Non-pigmented ciliary epithelial cell (primary cell): ENCODE measurements at places on chromosomes 5 and 9.
A peak's percentile ranks its signal among the peaks of the same experiment; 100 is the strongest.

DNA sequence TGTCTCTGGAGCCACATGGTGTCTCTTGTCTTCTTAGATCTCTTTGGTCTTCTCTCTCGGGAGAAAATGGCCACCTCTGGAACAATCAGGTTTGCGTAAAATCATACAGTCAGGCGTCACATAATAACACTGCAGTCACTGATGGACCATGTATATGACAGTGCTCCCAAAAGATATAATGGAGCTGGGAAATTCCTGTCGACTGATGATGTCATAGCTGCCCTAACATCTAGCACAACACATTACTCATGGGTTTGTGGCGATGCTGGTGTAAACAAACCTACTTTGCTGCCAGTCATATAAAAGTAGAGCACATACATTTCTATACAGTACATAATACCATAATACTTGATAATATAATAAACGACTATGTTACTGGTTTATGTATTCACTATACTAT is 30.1 kb upstream of the RAI14 start:
- peak; percentile 82 for DNase-seq

- no peak for DNase-seq
Measured at GRCh38 chr5:26482076-26482809, 556.1 kb downstream of the CDH9 start.

- DNase-seq: no peak
Measured at GRCh38 chr9:131432050-131432449, 38.2 kb downstream of the PRRC2B start.

DNA sequence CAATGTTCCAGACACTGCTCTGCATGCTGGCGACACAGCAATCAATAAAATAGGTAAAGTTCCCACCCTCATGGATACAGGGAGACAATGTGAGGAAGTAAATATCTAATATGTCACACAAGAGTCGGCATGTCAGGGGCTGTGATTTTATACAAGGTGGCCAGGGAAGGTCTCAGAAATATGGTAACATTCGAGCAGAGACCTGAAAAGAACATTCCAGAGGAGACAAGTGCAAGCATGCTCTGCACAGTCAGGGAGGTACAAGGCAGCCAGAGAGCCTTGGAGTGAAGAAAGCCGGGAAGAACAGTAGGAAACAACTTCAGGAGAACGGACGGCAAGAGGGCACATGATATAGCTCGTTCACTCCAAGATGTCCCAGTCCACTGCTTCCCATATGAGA is 89.2 kb upstream of the ZNF462 start:
- DNase-seq: no peak

GRCh38 chr5:144230806-144231205 is 60.1 kb downstream of the KCTD16 start:
- DNase-seq: no peak

DNA sequence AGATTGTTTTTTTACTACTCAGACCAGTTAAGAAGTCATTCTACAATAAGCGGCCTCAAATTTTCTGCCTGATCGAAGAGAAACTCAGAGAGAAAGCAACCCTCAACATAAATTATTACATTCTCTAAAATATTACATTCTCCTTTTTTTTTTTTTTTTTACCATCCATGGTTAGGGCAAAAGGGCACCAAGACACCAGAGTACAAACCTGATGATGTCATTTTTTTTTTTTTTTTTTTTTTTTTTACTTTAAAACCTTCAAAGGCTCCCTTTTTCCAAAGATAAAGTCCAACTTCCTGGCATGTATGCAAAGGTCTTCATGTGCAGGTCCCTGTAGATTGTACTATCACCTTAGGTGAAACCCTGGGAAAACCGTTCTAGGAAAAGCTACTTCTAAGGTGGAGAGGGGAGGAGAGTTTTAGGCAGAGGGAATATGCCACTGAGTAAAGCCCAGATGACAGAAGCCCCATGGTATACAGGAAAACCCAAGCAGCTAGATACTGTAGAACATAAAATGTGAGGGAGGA is 104.4 kb downstream of the SSBP2 start:
- no peak for DNase-seq

GRCh38 chr9:76542360-76542759 is 83.4 kb downstream of the GCNT1 start:
- DNase-seq: no peak

DNA sequence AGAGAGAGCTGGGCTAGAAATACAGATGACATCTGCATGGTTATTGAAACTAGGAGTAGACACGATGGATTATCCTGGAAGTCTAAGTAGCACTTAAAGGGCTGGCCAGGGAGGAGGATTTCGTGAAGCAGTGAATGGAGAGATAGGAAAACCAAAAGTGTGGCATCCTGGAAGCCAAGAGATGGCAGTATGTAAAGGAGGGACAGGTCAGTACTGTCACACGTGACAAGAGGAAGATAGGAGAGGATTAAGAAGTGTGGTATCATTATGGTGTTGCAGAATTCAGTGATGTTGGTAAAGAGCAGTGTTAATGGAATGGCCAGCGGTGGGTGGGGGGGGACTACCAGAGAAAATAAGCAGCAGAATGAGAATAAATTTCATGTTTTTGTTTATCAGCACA is 11.7 kb downstream of the RAD23B start:
- DNase-seq: no peak

- DNase-seq: no peak
Measured at GRCh38 chr9:85158512-85158911, 489.0 kb downstream of the NTRK2 start.

GRCh38 chr5:15794052-15794985 is 294.3 kb downstream of the FBXL7 start:
- DNase-seq: no peak

- no peak for DNase-seq
Measured at GRCh38 chr5:149603210-149603609, 21.9 kb downstream of the ARHGEF37 start.

DNA sequence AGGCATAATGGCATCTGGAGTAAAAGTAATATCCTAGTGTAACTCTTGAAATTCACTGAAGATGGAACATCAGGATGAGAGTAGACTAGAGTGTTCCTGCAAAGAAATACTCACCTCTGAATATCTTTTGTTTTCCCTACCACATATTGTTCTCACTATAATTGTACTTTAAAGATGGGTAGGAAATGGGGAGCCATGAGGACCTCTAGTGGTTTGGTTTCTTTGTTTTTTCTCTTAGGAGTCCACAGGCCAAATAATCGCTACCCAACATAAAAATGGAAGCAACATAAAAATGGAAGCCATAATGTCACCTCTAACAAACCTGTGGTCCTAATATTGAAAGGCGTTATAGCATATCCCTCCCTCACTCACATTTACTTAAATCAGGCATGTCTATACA is 2375.8 kb downstream of the MAT2B start:
- DNase-seq: no peak

DNA sequence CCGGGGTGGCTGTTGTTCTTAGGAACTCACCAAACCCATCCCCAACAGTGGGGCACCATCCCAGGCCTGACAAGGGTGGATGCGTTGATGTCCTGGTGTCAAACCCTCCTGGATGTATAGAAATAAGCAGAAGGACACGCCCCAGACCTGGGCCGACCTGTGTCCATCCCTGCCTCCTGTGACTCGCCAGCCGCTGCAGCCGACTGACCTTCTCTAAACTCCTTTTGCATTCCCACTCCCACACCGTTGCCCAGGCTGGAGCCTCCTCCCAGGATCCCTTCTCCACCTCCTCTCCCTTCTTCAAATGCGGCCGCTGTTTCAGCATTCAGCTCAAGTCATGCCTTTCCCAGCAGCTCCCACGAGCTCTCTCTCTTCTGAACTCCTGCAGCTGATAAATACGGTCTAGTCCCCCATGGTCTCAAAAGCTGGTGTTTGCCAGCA is 213.2 kb upstream of the IER5L start:
- no peak for DNase-seq

- DNase-seq: no peak
Measured at GRCh38 chr9:86598411-86599239, 244.4 kb upstream of the TUT7 start.

GRCh38 chr9:91799113-91799744 is 150.8 kb downstream of the ROR2 start:
- DNase-seq: no peak

DNA sequence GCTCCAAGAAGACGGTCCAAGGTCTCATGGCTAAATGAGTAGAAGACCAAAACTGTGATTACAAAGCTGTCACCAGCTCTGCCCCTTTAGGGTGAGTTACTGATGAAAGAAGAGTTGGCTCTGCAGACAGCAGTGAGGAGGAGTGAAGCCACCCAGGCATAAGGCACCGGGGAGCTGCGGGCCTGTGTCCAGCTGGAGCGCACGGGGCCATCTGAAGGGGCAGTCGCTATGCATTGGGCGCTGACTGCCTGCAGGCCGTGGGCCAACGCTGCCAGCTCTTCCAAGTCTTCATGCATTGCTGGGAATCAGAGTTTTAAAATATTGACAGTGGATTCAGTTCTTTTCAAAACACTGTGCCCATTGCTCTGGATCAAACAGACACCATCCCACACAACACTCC is 70.3 kb downstream of the DAPK1 start:
- no peak for DNase-seq

- no peak for DNase-seq
Measured at GRCh38 chr5:168304349-168304748, 12.9 kb downstream of the WWC1 start.

DNA sequence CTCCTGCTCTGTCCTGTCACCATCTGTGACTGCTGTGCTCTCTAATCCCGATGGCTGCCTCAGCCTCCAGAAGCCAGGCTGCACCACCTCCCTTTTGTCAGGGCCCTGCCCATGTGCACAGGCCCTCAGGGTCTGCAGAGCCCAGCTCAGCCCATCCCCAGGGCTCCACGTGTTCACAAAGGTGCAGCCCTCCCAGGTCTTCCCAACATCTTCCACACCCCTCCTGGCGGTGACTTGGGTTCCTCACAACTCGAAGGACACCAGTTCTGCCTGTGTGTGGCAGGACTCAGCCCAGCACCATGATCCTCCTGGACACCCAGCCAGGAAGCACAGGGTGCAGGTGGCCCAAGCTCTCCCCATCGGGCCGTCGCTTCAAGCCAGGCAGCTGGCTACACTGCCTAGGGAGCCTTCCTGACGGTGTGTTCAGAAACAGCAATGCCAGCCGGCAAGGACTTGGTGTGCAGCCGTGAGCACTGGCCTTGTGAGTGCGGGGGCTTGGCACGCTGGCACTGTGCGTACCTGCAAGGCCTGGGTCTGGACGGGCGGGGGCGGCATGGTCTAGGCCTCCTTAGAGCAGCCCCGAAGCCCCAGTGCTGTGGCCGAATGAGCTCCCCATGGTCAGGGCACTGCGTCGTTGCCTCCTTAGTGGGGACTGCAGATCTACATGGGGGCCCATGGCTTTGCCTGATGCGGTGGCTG is 96.1 kb downstream of the MRPL36 start:
- DNase-seq: no peak

DNA sequence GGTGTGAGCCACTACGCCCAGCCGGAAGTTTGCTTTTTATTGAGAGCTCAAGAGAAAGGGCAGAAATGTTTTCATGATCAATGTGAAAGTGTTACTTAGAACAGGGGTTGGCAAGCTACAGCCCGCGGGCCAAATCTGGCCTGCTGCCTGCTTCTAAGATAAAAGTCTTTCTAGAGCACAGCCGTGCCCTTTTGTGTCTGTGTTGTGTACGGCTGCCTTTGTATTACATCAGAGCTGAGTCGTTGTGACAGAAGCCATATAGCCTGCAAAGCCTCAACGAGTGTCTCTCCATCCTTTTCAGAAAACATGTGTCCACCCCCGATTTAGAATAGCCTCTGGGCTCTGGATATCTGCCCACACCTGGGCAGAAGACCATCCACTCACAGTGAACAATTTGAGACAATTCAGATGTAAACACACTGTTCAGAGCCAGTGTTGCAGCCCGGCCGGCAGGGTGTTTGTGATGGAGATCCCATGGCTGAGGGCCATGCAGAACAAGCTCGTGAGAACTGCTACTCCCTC is 28.8 kb downstream of the AK8 start:
- DNase-seq: no peak

- DNase-seq: peak; percentile 26
Measured at GRCh38 chr9:128007566-128008138, 26.9 kb upstream of the EEIG1 start.

DNA sequence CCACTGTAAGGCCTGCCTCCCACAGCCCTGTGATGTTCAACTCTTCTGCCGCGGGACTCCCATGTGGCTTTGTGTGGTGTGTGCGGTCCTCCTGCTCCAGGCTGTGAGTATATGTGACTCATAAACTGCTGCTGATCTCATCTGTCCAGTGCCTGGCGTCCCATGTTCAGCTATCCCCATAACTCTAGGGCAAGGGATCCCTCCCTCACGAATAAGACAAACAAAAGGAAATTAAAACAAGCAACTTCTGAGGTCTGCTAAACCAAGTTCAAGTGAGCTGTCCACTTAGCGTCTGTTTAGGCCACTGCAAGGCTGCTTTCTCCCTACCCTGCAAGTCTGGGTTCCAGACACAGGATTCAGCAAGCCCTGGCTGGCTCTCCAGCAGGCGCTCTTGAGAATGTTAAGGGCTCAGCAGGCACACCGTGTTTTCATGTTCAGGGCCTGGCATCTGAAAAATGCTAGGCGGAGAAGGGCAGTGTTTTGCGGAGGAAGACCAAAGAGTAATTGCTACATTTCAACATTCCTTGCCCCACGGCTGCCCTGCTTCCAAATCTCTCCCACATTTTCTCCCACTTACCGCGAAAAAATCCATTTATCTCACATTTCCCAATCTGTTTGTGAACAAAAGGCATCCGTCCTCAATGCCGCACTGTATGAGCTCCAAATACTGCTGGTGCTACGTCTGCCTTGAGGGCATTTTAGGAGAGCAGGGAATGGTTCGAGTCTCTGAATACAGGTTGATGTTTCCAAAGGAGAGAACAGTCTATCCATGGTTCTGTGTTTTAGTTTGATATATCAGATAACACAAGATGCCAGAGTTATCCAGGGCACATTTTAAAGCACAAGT is 280.2 kb downstream of the SEMA5A start:
- peak; percentile 88 for DNase-seq

DNA sequence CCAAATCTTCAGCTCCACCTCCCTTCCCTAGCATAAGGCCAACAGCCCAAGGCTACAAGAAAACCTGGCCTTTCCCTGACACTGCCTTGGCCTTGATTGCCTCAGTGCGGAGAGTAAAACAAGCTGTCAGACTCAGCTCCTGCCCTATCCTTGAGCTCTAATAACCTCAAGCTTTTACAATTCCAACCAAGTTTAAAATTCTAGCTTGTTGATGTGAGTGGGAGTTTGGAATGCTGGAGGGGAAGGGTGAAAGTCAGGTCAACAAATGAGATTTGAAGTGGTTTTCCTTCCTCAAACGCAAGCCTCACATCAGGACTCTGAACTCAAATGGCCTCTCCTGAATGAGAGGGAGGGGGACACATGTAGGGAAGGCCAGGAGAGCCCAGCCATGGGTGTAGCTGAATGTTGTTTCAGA is 197.0 kb upstream of the VLDLR start:
- peak; percentile 34 for DNase-seq

DNA sequence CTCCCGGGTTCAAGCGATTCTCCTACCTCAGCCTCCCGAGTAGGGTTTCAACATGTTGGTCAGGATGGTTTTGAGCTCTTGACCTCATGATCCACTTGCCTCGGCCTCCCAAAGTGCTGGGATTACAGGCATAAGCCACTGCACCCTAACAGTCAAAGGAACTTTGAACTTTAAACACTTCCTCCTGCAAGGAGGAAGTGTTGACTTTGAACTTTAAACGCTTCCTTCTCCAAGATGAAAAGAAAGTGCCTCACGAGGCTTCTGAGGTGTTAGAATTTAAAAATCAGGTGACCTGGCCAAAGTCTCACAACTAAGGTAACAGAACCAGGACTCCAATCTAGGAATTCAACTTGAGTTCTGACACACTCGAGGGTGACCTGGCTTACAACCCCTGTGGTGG is 150.9 kb downstream of the BRINP1 start:
- DNase-seq: no peak

GRCh38 chr5:53463909-53464621 is 16.4 kb upstream of the FST start:
- DNase-seq: no peak
